AG08395 (cell line): ENCODE measurements at places on chromosomes 5 and 9.

GRCh38 chr9:135718616-135719015 is 16.6 kb downstream of the KCNT1 start:
- DNase-seq: no peak

- peak; percentile 3 for DNase-seq
Observed at GRCh38 chr5:776862-777711, 7.4 kb downstream of the ZDHHC11B start.

GRCh38 chr5:135950611-135951010 is 4.2 kb downstream of the LECT2 start:
- peak; percentile 44 for DNase-seq

- no peak for DNase-seq
Observed at GRCh38 chr5:31182136-31182535, 11.3 kb upstream of the CDH6 start.

DNA sequence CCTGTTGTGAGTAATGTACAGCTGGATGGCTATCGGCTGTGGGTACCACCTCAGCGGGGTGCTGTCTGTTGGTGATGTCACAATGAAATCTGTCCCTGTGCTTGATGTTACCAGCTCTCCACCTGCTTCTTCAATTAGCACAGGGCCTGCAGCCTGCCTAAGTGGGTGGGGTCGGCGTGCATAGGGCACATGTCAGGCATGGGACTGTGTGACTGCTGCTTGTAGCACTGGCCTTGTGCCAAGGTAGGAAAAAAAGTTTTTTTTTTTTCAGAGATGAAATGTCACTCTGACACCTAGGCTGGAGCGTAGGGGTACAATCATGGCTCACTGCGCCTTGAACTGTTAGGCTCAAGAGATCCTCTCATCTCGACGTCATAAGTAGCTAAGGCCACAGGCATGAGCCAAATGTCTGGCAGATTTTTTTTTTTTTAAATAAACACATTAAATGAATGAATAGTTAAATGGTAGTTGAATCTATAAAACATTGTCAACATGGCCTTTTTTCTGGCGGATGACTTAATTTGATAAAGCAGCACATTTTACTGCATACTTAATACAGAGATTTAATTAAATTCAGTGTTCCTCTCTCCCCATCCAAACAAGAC is 222.5 kb downstream of the NXNL2 start:
- DNase-seq: no peak

- no peak for DNase-seq
Observed at GRCh38 chr5:145510324-145510723, 324.8 kb downstream of the PRELID2 start.

DNA sequence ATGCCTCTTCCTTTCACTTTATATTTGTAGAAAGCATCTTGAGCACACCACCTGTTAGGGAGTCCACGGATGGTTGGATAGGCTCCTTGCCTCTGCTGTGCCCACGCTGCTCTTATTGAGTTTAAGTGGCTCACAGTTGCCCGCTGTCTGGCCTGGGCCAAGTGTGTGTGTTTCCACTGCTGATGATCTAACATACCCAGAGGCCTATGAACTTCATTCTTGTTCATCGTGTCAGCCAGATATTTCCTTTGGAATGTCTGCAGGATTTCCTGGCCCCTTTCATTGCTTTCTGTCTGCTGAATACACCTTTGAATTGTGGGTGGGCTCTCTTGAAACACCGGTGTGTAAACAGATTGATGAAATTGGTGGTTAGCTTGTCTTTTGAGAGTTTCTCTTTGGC is 46.6 kb downstream of the MVB12B start:
- DNase-seq: peak; percentile 37

DNA sequence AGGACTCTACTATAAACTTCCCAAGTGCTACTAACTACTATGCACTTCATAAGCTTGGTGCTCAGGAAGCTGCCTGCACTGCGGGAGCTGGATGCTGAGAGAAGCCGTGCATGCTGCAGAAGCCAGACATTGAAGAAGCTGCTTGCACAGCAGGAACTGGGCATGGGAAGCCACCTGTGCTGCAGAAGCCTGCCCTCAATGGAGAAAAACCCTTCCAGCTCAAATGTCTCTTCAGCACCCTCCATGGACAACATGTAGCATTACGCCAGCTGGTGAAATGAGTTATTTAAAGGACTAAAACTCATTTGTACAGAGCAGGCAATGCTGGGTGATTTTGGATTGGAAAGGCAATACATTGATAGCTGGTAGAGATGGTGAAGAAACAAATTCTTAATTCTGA is 247.2 kb downstream of the KIF4B start:
- DNase-seq: no peak

DNA sequence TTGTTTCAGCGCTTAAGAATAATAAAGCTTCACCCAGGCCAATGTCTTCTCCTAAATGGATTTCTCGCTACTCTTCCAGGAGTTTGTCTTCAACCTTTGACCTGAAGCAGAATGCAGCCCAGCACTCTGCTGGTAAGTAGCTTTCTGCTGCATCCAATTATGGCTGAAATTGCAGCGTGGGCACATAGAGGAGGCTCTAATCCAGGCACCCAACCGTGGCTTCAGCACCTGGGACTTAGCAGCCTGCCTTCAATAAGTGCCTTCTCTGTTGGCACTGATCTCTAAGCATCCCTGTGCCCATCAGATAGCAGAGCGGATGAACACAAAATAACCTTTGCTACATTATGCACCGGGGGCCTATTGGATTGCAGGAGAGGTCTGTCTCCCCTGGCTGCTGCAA is 105.2 kb downstream of the TRIM32 start:
- no peak for DNase-seq

- no peak for DNase-seq
Observed at GRCh38 chr9:4955836-4956235, 29.2 kb upstream of the JAK2 start.

DNA sequence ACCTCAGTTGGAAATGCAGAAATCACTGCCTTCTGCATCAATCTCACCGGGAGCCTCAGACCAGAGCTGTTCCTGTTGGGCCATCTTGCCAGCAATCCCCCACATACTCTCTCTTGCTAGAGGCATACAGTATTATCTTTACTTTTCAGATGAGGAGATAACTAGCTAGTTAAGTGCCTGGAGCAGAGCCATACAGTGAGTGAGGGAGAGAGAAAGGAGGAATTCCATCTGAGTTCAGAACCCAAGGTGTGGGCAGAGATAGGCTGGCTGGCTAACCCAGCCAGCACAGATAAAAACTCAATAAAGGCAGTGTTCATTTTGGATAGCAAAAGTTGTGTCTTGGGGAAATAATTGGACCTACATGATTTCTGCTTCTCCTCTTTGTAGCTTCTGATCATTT is 268.0 kb upstream of the KIF2A start:
- DNase-seq: no peak

- DNase-seq: peak; percentile 88
Observed at GRCh38 chr5:80082731-80083100, 47.6 kb downstream of the THBS4 start.
